ENCODE measurements at places on chromosomes 2 and 18.

GRCh38 chr2:185862657-185863398 lies 124.2 kb downstream of the FSIP2 start:
- no peak for DNase-seq

DNA sequence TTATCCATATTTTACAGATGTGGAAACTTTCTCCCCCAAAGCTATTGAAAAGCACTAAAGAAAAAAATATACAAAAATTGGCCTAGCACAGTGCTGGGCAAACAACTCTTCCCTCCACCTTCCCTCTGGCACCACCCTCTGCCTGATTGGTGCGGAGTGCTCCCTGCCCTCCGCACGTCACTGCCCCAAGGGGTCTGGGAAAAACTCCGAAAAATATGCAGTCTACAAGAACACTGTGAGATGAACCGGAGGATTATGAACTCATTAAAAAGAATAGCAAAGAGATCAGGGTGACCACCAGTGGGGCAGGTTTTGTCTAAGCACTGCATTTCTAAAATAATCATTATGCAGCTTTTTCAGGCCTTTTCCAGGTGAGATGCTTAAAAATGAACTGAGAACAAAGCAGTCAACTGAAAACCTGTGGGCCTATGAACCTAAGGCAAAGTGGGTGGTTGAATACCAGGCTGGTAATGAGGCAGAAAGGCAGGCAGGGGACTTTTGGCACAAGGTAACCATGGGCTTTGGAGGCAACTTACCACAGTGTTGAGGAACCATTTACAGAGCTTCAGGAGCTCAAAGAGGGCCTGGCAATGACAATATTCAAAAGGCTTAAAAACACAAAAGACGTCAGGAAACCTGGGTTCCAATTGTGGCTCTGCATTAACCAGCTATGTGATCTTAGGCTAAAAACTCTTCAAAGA lies 57.5 kb downstream of the AAK1 start:
- DNase-seq = no peak

DNA sequence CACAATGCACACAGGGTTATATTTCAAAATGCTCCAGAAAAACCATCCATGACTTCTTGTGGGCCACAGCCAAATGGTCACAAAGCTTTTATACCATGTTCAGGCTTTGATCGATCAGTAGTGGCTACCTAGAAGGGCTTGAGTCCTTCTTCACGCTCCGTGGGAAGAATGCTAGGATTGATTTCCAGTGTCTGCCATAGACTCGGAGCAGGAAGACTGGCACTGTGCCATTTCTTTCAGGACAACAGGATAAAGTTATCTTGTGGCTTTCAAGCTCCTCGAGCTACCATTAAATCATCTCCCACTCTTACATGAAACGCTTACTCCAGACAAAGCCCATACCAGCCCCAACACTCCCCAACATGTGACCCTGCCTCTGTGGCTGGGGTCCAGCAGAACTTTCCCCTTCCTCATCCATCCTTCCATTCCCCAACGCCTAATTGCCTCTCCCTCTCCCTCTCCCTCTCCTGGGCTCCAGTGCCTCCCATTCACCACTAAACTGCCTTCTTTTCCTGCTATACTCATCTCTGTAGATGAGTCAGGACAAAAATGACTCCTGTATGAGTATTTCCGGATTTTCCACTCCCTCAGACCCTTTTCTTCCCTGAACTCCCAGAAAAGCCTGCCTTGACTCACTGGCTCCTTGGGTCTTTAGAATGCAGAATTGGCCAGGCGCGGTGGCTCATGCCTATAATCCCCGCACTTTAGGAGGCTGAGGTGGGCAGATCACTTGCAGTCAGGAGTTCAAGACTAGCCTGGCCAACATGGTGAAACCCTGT lies 40.9 kb downstream of the ADD2 start:
- DNase-seq = no peak

GRCh38 chr2:161085149-161085548 lies 75.1 kb upstream of the TANK start:
- DNase-seq = no peak

- no peak for DNase-seq
Measured at GRCh38 chr18:59748628-59749360, 51.6 kb upstream of the CCBE1 start.

DNA sequence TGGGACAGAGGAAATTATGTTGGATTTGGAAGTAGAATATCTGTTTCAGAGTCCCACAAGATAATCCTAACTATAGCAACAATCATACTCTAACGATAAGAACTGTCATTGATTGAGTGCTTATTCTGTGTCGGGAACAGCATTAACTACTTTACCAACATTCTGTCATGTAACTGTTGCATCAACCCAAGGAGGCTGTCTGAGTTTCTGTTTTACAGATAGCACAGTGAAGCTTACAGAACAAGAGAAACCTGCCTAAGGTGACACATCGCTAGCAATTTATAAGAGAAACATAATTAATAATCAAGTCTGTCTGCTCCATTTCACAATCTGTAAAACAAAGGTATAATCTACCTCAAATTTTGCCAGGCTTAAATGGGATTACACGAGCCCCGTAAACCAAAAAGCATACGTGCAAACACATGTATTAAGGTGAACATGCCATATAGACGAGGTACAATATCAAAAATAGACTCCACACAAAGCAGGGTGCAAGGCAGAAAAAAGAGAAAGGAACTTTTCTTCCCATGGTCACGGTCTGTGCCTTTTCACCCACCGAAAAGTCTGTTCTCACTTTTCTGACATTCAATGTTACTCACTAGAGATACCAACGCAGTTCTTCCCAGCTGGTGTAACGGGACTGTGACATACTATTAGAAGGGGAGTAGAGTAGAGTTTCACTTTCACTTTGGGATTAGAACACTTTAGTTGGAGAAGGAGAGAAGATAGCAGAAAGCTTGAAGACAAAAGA lies 37.2 kb upstream of the SLC8A1 start:
- DNase-seq = peak; percentile 45

DNA sequence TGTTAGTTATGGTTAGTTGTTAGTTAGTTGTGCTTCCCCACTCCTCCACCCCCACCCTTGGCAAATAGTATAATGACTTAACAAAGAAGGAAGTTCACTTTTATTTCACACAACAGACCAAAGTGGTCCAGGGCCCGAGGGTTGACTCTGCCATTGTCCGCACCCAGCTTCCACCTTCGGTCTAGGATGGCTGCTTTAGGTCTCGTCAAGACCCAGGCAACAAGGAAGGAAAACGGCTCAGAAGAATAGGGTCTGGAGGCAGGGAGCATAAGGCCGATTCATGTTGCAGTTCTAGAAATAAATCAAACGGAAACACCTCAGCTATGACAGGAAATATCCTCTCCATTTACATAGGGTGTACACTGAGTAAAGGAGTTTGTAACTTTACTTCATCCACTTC lies 206.0 kb upstream of the CXCR4 start:
- no peak for DNase-seq

DNA sequence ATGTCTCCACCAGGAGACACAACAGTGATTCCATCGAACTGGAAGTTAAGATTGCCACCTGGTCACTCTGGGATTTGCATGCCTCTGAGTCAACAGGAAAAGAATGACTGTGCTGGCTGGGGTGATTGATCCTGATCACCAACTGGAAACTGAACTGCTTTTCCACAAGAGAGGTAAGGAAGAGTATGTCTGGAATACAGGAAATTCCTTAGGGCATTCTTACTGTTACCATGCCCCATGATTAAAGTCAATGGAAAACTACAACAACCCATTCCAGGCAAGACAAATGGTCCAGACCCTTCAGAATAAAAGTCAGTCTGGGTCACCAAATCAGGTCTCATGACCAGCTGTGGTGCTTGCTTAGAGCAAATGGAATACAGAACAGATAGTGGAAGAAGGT lies 12.0 kb upstream of the DDX1 start:
- DNase-seq = no peak

DNA sequence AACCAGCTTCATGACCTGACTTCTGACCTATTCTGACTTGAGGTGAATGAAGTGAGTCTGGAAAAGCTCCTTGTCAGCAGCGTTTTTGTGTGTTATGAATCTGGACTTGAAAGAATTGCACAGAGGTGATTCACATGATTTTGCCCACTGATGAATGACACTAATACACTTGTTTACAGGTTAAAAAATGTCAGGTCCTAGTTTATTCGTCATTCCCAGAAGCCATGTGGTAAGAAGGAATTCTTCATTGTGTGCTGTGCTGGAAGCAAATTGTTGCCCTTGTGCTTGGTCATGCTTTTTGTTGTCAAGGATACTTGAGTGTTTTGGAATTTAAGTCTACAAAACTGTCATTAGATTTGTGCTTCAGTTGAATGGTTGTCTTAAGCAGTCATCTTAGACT lies 15.5 kb downstream of the SEC11C start:
- DNase-seq = no peak

- DNase-seq = no peak
Measured at GRCh38 chr2:144798989-144799388, 279.1 kb upstream of the ZEB2 start.

- DNase-seq = no peak
Measured at GRCh38 chr18:34726286-34727004, 16.3 kb downstream of the DTNA start.

GRCh38 chr2:2586068-2586776 lies 255.1 kb upstream of the MYT1L start:
- no peak for DNase-seq

DNA sequence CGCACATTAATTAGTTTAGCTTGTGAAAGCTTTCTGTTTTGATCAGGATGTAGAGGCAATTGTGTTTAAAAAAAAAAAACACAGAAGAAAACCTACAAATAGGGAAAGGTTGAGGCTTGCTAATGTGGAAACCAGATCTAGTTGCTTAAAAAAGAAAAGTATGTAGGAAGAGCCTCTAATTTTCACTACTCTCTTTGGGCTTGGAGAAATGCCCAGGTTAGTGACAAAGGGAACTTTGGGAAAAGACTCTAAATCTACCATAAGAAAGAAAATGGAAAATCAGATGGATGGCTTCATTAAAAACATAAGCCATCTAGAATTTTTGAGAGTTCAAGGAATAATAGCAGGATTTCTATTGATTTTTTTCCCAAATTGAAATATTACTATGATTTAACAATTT lies 47.3 kb upstream of the SLC38A11 start:
- DNase-seq = no peak

- DNase-seq = no peak
Measured at GRCh38 chr2:120310136-120310535, 35.8 kb upstream of the INHBB start.

DNA sequence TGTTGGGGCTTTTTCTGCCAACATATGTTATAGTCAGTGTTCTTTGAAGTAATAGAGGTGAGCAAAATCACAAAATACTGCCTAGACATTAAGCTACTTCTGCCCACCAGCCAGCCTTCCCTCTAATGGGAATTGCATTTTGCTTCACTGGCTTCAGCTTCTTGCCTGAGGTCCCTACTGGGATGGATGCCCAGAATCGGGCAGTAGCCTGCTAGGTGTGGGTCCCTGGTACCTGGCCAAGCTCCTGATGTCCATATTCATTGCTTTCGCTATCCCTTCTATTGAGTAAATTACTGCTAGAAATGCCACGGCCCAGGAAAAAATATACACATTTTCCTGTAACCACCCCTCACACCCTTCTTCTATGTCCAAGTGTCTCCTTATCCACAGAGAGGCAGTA lies 27.0 kb downstream of the CRYGD start:
- DNase-seq = no peak

GRCh38 chr2:214985619-214986018 lies 152.8 kb downstream of the ABCA12 start:
- DNase-seq = no peak

DNA sequence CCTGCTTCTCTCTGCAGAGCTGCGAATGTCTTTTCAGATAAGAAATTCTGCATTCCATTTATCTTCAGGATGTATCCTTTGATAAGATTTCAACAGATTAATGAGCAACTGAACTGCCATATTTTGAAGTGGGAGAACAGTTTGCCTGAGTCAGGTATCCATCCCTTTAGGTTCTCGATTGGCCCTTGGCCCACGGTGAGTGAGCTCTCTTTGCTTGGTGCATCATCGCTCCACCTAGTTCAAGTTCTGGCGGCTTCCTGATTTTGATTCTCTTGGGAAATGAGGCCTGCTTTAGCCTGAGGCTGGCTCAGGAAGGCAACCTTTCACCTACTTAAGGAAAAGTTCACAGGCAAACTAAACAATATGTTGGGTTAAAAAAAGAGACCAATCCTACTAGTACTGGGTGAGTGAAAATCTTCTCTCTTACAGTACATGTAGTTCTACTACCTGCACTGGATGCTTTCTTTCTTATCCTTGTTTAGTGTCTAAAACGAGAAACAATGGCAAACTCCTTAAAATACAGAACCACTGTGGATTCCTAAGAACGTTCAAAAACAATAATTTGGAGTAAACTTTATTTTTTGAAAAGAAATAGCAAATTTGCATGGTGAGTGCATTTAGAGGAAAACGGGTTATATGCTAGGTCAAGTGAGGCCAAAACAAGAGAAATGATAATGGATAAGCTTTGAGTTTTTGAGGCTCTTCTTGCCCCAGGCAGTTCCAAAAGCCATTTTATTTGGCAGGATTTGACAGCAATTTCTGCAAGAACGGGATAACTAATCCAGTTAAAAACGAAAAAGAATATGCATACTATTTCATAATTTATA lies 837 bp upstream of the ACSL3 start:
- DNase-seq = peak; percentile 67

DNA sequence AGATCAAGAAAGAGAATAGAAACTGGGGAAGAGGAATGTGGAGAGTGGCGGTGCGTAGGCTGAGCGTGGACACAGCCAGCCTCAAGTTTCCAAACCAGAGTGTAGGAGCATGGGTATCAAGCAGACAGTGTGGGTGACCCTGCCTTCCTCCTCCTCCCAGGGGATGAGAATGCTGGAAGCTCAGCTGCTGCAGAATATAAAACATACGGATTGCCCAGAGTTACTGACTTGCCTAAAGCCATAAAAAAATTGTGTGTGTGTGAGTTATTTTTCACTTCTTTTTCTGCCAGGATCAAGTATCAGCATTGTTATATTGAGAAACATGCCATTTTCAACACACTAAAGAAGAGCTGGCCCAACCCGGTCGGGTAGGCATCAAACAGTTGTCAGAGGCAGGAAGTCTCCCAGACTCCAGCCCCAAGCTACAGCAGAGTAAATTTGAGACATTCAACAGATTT lies 333.3 kb upstream of the ACVR2A start:
- DNase-seq = peak; percentile 82

DNA sequence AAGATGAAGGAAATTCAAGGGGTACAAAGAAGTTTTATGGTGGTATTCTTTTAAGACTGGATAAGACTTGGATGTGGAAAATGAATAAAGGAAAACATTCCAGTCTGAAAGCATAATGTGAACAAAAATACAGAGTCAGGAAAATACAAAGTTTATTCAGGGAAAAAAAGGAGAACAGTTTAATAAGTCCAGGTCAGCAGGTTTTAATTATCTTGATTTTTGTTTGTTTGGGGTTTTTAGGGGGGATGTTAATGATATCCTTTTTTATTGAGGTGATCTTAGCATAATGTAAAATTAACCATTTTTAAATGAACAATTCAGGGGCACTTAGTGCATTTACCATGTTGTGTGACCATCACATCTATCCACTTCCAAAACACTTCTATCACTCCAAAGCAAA lies 80.6 kb downstream of the NBAS start:
- no peak for DNase-seq

DNA sequence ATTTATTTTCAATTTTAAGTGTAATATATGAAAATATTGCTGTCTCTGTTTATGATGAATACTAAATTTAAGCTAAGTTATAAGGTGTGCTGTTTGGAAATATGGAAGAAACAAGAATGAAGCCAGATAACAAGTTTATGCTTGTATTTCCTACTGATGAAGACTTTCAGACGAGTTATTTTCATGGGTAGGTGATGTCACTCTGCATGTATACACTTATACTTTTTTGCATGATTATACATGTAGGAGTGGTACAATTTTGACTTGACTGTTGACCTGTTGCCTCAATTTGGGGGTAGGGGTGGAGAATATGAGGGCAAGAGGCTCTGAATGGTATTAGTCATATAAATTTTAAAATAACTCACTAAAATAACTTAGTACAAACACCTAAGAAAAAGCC lies 133.7 kb downstream of the HAUS1 start:
- DNase-seq = no peak
